NCI-H1092 (cell line): ENCODE measurements at places on chromosomes 12 and 14.
A peak's percentile ranks its signal among the peaks of the same experiment; 100 is the strongest.

GRCh38 chr12:60112763-60113162, 516.9 kb downstream of the SLC16A7 start:
- DNase-seq: no peak

- DNase-seq: no peak
These were observed 15.0 kb downstream of the CSRP2 start for GRCh38 chr12:76863837-76864236.

DNA sequence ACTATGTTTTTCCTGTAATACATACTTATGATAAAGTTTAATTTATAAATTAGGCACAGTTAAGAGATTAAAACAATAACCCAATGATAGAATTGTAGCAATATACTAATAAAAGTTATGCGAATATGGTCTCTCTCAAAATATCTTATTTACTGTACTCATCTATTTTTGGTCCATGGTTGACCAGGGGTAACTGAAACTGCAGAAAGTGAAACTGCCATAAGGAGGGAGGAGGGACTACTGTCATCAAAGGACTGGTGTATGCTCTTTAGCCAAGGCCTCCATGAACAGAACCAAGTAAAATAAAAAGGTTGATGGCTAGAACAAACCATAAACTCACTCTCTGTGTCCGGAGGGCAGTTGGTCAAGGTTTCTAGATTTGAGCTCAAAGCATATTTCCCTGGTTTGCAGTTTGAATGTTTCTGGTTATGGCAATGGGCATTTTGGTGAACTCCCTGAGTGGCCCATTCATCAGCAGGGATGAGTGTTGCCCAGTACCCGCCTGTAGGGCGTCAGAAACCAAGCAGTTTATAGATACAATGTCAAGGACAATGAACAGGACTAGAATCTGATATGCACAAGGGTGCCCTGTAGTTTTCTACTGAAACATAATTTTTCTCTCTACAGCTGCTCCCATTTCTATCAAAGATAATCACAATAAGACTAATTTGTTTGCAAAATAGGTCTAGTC, 19.8 kb downstream of the LEMD3 start:
- no peak for DNase-seq

- no peak for DNase-seq
These were observed 306.3 kb upstream of the FLRT2 start for GRCh38 chr14:85223667-85224066.

DNA sequence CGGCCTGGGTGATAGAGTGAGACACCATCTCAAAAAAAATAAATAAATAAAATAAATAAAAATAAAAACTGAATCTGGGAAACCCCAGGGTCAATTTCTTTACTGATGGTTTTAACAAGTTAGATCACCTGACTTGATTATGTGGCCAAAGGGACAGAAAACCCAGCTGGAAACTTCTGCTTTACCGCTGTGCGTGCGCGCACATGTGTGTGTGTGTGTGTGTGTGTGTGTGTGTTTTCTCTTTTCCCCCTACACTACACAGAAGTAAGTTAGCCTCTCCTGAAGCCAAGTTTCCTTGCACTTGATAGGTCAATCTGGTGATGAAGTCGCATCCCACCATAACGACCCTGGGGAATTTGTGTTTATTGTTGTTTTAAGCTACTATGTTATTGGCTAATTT, 105.3 kb upstream of the AMN1 start:
- DNase-seq: no peak

DNA sequence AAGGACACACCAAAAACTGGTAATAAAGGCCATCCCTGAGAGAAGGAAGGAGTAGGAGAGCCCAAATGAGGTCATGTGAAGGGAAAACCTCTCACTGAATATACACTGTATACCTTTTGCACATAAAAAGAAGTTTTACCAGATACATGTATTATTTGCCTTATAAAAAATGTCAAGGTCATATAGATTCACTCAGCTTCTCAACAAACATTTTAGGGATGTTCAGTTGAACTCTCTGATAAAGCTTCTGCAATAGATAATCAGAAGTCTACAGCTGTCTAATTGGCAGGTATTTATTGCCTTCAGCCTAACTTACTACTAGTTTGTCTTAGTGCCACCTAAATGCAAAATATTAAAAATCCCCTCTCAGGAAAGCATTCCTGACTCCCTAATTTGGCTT, 8.7 kb downstream of the SLC11A2 start:
- DNase-seq: no peak

DNA sequence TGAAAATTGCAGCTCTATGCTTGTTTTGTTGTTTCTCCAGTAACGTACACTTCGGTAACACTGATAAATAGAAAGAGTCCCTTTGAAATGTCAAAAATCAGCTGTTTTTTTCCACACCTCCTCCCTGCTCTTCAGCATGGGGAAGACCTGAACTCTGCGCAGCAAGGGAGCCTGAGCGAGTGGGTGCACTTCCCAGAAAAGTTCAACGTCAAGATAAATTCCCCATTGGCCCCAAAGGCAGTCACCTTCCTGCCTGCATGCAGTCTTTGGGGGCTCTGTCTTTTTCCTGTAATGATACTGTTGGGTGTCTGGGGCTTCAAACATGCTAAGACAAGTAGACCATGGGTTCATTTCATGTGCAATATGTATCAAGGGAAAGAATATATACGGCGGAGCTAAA, 8.8 kb upstream of the FOXG1 start:
- no peak for DNase-seq

DNA sequence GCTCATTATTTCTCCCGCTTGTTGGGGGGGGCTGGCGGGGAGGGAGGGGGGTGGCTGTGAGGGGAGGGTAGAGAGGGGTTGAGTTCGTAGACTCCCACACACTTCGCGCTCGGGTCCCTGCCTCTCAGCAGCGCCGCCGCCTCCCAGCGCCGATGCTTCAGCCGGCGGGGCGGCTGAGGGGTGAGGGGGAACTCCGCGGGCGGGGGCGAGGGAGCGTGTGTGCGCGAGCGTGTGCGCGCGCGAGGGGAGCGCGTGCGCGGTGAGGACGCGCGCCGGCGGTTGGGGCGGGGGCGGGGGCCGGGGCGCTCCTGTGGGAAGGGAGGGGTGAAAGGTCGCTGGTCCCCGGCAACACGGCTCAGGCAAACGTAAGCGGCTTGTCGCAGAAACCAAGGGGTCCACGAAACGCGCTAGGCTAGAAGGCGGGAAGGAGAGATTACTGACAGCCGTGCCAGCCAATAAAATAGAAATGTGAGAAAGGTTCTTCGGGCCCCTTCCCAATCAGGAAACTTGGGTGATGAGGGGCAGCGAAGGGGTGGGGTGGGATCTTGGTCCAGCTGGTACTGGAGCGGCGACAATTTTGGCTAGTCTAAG, 343 bp upstream of the NOVA1 start:
- DNase-seq: peak; percentile 98

- no peak for DNase-seq
These were observed 7.8 kb upstream of the OTUB2 start for GRCh38 chr14:94018308-94018707.

GRCh38 chr14:51242545-51243490, 2.8 kb downstream of the TMX1 start:
- DNase-seq: no peak

DNA sequence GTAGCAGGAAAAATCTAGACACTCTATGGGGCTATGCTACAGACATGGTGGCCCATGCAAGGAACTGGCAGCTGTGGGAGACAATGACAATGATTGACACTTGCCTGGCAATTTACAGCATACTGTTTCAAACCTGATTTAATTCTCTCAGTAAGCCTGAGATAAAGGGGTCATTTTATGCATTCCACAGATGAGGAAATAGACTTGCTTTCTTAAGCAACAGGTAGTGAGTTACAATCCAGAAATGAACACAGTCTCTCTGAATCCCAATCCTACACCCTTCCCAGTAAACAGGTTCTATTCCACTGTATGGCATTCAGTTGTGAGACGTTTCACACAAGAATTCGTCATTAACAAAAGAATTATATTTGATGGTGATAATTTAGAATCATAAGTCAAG, 15.5 kb upstream of the PCNX1 start:
- DNase-seq: no peak

GRCh38 chr14:102396521-102396920, 33.8 kb downstream of the TECPR2 start:
- DNase-seq: no peak

- peak; percentile 25 for DNase-seq
These were observed 894 bp downstream of the KRT8 start for GRCh38 chr12:52903855-52904508.

- peak; percentile 26 for DNase-seq
These were observed 45.4 kb downstream of the ALX1 start for GRCh38 chr12:85325442-85325841.

DNA sequence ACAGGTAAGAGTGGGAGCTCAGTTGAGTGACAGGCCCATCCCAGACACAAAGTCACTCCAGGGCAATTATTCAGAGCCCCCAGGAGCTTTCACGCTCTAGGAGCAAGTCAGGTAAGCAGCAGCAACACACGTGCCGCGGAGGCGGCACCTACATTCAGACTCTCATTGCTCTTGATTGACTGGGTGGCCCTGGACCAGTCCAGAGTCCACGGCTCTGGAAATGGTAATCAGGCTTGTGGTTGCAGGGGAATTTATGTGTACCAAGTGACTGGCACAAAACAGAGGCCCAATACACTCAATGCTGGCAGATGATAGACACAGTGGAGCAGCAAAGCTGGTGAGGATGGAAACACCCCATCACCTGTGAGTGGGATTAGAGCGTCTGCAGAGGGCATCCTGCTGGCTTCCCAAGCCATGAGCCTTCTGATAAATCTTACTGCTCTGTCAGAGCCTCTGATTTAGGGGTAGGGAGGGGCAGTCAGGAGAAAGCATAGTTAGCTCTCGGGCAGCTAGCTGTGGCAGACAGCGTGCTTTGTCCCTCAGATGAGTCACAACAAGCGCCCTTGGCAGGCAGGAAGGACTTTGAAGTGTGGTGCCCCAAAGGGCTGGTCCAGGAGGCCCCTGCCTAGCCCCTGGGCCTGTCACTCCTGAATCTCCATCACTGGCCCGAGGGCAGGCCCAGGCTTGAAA, 344.7 kb downstream of the CACNA1C start:
- no peak for DNase-seq

DNA sequence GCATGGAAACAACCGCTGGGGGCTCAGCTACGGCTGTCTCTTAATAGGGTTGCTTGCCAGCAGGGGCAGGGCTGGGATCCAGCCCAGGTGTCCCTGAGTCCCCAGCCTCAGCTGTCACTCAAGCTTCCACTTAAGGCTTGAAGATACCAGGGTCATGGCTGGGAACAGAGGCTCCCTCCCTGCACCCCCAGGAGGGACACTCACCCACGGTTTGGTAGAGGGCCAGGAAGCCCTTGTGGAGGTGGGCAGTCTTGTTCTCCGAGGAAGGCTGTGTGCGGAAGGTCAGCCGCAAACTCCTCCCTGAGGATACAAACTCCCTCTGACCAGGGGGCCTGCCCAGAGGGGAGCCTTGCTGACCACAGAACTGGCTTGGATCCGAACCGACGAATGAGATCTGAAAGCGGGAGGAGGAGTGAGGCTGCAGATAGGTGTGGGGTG, 7.3 kb downstream of the C1RL start:
- DNase-seq: no peak

- peak; percentile 25 for DNase-seq
These were observed 947 bp upstream of the LRRC9 start for GRCh38 chr14:59918824-59919569.

DNA sequence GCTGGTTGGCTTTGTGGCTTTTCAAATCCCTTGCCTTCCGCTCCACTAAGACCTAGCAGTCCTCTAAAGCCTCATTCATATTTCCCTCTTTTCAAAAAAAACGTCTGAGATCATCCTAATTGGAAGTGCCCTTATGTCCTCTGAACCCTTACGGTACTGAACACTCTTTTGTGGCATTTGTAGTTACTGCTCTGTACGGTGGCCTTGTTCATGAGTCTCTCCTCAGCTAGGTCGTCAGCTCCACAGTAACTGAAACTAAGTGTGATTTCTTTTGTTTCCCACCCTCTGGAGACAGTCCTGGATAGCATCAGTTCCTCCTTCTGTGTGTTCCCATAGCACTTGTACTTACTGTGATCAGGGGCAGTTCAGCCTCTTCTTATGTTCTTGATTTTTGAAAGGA, 49.7 kb downstream of the DAAM1 start:
- DNase-seq: no peak

DNA sequence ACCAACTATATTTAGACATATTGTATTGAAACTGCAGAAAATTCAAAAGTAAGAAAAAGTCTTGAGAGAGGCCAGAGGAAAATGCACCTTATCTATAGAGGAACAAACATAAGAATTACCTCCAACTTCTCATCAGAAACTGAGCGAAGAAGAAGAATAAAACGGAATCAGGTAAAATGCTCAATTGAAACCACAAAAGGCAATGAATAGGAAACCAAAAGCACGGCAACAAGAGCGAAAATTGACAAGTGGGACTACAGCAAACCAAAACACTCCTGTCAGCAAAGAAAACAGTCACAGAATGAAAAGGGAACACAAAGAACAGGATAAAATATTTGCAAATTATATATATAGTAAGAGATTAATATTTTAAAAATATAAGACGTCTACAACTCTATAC, 61.9 kb upstream of the PARP11 start:
- DNase-seq: no peak

DNA sequence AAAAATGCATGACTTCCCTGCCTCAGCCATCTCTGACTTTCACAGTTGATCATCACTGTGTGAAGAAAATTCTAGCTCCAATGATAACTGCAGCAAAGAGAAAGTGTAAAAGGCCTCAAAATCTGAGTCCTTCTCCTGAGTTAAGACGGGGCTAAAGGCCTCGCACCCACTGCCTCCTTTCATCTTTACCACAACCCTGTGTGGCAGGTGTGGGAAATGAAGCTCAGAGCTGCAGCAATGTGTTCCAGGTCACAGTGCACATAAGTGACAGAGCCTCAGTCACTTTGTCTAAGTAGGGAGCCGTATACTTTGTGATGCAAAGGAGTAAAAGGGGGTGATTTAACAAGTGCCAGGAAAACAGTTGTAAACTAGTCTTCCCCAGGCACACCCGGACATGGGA, 144.7 kb upstream of the TMCC3 start:
- DNase-seq: no peak

- peak; percentile 78 for DNase-seq
These were observed 232.1 kb downstream of the CACNA1C start for GRCh38 chr12:2284857-2285256.
